ENCODE measurements at places on chromosomes 3 and 15. TPM values are rescaled to one million over a fixed set of nuclear protein-coding genes. Genes with fewer than 3 reads are reported as not detected.

The TUSC7 gene
- not detected for total RNA-seq

The TMEM212 gene
- not detected for total RNA-seq

GRCh38 chr3:46114323-46114988 is 87.2 kb upstream of the XCR1 start:
- DNase-seq: no peak

The HTR3E gene
- not detected for total RNA-seq

DNA sequence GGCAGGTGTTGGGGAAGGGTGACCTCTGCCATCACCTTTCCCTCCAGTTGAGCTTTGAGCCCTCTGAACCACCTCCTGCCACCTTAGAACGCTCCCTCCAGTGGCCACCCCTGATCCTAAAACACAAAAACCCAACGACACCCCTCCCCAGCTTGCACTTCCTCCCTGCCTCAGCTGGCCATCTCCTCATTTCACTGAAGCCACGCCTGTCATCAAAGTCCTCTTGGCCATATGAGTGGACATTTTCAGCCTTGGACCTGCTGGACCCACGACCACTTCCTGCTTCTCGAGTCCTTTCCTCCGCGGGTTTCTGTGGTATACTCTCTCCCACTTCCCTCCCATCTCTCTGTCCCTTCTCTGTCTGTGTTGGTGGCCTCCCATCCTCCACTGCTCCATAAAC is 48.5 kb upstream of the NR2C2 start:
- DNase-seq: no peak

Measured in activated naive CD4-positive, alpha-beta T cell treated with anti-CD3 and anti-CD28 coated beads for 36 hours (primary cell).